Esophagus squamous epithelium (tissue), 5 donors: ENCODE measurements at places on chromosomes 6 and 20. TPM values are rescaled to one million over a fixed set of nuclear protein-coding genes. Genes with fewer than 3 reads are reported as not detected.

The PSORS1C1 gene
- total RNA-seq = 1.0 TPM

The C6orf118 gene
- not detected for total RNA-seq

The RCAN2 gene
- 6.5 TPM for total RNA-seq

The MOCS3 gene
- total RNA-seq = 4.1 TPM

The OXT gene
- total RNA-seq = not detected

The BPIFB1 gene
- total RNA-seq = not detected

The HINT3 gene
- 21.2 TPM for total RNA-seq

The GPR63 gene
- total RNA-seq = 0.95 TPM

The RGS17 gene
- 0.19 TPM for total RNA-seq

The ADGB gene
- not detected for total RNA-seq

The WFDC12 gene
- total RNA-seq = 0.64 TPM

The WFDC10B gene
- total RNA-seq = not detected

The FAM110A gene
- 46.6 TPM for total RNA-seq

The UBD gene
- total RNA-seq = 1.6 TPM

The TFAP2D gene
- not detected for total RNA-seq

The BTN1A1 gene
- total RNA-seq = not detected

The ADTRP gene
- 0.79 TPM for total RNA-seq

The GABRR1 gene
- not detected for total RNA-seq

The FAM83B gene
- 57.8 TPM for total RNA-seq

The ISM1 gene
- 4.5 TPM for total RNA-seq

The NRN1 gene
- 7.1 TPM for total RNA-seq

The PRDM1 gene
- total RNA-seq = 33.6 TPM

The SLC22A23 gene
- total RNA-seq = 40.0 TPM

The C6orf52 gene
- total RNA-seq = not detected

The DEFB132 gene
- total RNA-seq = not detected

The MATN4 gene
- 0.68 TPM for total RNA-seq
